Lower leg skin (tissue), 4 donors: ENCODE measurements at places on chromosomes 3 and 15.

DNA sequence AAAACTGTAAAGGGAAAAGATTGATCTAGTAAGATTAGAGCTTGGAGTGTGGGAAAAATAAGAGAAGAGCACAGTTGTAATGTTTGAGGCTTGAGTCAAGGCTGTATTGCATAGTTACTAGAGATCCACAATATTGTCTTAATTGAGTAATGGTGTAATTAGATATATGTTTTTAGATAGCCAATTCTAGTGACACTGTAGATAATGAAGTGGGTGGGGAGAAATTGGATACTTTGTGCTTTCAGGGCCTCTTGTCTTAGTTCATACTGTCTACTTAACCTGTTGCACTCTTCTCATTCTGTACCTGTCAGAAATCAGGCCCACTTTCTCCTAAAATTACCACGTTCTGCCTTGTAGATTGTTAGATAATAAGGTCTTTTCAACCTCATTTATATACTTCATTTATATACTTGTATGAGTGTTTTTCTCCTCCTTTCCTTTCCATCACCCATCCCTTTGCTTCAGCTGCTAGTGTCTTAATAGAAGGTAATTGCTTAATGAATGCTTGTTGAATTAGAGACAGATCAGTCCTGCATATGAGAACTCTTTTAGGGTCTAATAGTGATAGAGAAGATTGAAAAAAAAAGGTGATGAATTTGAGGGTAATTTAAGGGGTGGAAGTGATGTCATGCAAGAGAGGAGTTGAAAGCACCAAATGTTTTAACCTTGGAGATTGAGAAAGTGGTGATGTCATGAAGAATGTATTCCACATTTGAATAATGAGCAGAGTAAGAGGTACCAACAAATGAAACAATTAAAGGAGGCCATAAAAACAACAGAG, 32.0 kb downstream of the PIK3CA start:
- no peak for DNase-seq

DNA sequence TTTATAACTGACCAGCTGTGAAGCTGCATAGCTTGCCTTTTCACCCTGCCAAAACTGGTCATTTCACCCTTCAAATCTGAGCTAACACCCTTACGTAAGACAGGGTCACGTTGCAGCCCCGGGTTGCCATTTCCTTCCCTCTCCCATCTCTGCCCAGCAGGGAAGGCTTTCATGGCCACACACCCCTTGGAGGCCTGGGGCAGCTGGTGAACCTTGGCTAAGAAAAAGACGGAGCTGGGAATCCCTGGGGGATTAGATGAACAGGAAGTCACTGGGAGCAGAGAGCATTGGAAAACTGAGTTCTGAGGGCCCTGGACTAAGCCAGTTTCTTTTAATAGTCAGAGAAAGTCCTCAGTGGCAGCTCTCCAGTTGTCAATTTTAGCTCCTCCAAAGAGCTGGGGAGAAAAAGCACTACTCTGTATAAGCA, 67.8 kb downstream of the TTC23 start:
- no peak for DNase-seq

DNA sequence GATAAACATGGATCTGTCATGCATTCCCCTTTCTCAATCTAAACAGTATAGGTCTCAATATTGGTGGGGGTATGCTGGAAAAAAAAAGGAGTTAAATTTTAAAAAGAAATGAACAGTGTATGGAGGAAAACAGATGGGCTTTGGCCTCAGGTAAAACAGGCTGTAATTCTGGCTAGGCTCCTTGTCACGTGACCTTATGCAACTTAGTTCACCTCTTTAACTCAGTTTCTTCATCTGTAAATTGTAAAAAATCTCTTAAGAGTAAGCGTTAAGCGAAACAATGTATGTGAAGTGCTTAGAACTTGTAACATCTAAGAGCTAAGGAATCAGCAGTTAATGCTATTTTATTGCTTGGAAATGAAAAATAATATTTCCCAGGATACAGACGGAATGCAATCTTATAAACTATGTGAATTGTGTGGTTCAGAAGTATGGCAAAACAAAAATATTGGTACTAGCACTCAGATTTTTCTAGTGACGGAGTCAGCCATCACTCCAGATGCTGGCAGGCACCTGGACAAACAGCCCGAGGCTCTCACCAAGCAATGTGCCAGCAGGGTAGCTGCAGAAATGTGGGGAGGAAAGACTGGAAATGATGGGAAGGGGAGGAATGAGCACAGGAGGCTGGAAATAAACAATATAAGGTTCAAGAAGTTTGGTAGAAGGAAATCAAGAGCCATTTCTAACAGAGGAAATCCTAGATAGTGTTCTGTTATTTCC, 172.8 kb downstream of the USP13 start:
- no peak for DNase-seq

DNA sequence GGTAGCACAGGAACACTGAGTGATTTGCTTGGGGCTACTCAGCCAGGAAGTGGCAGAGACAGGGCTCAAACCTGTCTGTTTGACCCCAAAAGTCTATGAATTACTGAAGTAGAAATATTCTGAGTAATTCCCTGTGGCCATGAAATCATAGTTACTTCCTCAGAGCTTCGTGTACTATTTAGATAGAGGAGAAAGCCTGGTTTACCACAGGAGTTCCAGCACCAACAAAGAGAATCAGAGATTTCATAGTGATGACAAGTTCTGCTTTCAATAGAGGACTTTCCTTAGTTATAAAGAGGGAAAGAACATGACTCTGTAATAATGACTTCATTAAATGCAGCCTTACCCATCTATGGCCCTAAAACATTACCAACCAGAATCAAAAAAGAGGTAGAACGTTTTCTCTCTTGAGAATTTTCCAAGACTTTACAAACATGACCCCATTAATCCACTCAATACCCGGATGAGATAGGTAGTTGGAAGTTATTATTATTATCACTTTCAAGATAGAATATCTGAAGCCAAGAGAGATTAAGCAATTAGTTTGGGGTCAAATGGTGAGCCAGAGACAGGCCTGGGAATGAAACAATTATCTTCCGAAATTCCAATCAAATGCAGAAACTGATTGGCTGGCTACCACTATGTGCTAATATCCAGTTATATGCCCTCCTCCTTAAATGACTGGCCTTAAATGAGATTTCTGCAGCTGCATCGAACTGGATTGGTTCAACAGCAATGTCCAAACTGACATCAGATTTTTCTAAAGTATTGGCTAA, 13.6 kb upstream of the WNT5A start:
- no peak for DNase-seq
